ENCODE measurements at places on chromosomes 6 and 20.

DNA sequence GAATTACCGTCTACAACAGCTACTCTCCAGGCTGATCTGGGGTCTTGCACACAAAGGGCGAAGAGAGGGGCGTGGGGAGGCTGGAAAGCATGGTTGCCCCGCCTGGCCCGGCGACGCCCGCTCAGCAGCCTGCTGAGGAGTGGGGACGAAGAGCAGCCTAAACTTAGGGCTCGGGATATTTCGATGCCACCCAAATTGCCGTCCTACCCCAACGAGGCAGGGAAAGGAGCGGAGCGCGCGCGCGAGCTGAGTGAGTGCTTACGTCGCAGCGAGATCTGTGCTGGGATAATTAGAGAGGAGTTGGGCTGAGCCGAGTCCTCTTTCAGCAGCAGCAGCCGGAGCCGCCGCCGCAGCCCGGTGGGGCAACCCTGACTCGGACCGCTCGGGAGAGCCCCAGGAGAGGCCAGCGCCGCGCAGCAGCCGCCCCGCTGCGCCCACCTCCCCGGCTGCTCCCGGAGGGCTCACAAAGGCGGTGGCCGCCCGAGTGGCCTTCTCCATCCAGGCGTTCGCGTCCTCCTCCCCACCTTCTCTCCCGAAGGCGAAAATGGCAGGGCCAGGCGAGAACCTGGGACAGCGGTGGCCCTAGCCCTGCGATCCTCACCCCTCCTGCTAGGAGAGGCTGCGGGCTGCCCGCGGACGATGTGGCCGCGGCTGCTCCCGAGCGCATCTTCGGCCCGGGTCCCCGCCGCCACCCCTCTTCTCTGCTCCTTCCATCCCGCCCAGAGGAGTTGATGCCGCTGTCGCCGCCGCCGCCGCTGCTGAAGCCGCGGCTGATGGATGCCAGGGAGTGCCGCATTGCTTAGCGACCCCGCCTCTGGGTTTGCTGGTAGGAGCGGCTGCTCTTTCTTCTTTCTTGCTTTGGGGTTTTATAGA, at the start of gene CLVS2:
Gene CLVS2 (plus strand): TSS at position 315 of the 873 bp plus-strand sequence. CDS start 1,543 bp downstream, outside the sequence.
- DNase-seq: no peak

DNA sequence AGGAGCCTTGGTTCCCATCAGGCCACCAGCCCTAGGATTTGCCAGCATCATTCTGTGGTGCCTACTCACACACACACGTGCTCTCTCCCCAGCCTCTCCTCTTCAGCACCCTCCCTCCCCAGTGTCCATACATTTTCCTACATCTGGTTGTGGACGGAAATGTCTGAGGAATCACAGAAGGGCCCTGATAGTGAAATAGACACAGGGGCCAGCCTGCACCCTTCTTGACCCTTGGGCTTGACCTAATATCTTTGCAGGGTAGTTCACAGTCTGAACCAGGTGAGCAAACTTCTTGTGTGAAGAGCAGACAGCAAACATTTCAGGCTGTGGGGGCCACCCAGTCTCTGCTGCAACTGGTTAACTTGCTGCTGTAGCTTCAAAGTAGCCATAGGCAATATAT, 108.5 kb upstream of the NXT1 start:
- no peak for DNase-seq

DNA sequence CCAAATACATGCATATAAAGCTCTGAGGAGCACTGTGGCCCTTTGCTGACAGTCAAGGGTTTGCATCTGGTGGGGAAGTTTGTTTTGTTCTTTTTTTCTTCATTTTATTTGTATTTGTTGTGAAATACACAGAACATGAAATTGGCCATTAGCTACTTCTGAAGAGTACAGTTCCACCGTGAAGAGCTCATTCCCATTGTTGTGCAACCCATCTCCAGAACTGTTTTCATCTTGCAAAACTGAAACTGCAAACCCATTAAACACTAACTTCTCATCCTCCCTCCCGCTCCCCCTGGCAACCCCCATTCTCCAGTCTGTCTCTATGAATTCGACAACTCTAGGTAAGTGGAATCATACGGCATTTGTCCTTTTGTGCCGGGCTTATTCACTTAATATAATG, 231.3 kb downstream of the TFAP2C start:
- DNase-seq: no peak

DNA sequence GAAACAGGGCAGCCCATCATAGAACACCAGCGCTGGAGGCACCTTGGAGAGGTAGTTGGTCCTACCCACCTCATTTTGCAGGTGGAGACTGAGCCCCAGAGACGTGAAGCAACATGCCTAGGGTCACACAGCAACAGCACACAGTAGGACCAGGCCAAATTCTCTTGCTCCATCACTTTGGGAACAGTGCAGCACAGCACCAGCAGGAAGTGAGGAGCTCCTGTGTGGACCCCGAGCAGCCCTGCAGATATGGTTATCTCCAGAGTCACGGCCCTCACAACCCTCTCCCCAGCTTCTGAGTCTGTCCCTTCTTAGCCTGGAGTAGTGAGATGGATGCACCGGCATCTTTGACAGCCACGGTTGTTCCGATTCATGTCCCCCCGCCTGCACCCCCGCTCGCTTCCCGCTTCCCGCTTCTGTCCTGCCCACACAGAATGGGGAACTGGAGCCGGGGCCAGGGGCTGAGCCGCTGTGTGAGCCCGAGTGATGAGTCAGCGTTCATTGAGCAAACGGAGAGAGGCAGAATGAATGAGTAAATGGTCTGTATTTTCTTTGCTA, 72.6 kb upstream of the DUSP22 start:
- no peak for DNase-seq

- DNase-seq: no peak
These were observed 104.0 kb upstream of the MAN1A1 start for GRCh38 chr6:119453242-119454200.

- no peak for DNase-seq
These were observed 83.0 kb upstream of the CITED2 start for GRCh38 chr6:139457476-139457875.

- no peak for DNase-seq
These were observed 1849.3 kb upstream of the DEFB115 start for GRCh38 chr20:29408034-29408695.

DNA sequence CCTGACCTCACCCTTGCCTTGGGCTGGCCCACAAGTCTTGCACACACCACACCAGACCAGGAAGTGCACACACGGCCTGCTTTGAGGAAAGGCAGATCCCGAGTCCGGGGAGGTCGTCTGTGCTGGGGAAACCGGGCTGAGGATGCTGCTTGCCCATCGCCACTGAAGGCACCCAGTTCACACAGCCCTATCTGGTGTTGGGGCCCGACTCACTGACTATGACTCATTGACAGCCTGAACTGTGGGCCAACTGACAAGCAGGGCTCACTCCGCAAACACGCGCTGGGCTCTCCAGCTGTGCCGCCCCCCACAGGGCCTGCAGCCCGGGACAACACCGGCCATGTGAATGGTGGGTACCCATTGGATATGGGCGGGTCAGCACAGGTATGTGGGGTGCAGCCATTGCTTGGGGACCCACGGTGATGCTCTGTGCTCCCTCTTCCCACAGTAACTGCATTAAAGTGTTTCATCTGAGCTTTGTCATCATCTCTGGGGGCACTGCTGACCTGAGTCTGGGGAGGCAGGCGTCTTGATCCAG, 1.6 kb downstream of the SAMD10 start:
- peak; percentile 76 for DNase-seq

GRCh38 chr20:49542514-49542991, 25.4 kb downstream of the PTGIS start:
- DNase-seq: no peak

DNA sequence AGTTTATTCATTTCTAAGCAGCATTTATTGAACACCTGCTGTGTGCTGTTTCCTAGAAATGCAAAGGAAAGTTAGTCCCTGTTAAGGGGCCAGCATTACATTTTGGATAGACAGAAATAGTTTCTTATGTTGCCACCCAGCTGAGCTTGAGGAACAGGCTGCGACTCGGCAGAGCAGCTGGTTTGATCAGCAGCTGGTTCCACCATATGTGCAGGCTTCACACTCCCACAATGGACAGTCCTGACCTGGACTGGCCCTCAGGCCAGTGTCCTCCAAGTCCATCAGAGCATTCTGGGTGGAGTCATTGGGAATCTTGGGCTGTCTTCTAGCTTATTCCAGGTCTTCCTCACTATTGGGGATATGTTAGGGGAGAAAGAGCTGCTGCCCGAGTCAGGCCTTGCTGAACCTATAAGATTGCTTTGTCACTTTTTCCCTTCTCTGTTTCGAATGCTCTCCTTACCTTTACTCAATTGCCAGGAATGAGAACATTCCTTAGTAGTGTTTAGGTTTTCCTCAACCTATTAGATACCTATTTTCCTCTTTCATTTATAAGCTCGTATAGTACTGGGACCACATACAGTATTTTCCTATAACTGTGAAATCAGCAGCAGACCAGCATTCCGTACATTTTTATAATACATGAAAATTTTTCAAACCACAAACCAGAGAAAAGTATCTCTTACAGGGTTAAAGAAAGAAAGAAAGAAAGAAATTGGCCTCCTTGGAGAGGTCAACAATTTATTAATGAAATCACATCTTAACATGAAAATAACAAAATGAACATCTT, 203.0 kb downstream of the FARS2 start:
- no peak for DNase-seq

GRCh38 chr6:84766118-84766798, 1.9 kb upstream of the TBX18 start:
- DNase-seq: no peak

DNA sequence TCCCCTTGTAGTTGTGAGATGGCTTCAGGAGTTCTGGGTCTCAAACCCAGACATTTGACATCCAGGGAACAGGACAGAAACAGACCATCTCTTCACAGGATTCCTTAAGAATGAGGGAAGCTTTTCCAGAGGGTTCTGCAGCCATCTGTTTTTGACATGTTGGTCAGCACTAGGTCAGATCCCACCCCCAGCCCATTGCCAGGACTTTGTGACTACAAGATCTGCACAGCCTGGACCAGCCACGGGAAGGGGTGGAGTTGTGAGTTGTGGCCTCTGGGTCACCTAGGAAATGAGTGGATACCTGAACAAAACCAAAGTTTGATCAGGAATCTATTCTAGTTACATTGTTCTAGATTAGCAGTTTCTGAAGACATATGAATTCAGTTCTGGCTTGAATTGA, 39.2 kb upstream of the SSTR4 start:
- DNase-seq: peak; percentile 12

- DNase-seq: peak; percentile 35
These were observed 257.8 kb upstream of the KCNQ5 start for GRCh38 chr6:72363844-72364740.

DNA sequence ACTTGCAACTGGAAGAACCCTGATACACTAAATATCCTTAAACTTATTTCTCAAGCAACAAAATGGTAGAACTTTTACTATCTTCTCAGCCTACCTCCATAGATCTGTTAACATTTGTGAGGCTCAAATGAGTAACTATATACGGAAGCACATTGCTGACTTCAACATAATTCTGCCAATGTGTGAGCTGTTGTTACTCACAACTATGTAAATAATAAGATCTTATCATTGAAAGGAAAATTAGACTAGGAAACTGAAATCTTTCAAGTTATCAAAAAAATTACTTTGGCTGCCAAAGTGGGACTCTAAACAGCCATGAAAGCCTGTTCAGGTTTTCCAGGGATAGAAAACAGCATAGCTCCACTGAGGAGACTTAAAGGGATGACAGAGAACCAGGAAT, 40.2 kb upstream of the TASP1 start:
- no peak for DNase-seq

DNA sequence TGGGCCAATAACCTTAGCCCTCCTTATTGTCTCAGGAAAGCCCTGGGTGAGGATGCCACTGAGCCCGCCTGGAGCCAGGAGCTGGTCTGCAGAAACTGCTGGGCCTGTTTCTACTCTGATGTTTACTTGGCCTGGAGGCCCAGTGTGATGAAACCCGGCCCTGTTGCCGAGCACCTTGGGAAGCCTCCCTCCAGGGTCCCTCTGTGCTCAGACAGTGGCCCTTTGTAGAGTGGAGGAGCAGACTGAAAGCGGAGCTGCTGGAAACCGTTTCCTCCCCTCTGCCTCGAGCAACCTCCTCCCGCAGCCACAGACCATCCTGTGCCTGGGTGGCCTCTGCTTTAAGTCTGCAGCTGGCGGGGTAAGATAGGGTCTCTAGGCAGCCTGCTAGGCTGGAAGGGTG, 84.1 kb upstream of the EPB41L1 start:
- DNase-seq: no peak

- no peak for DNase-seq
These were observed 51.1 kb downstream of the STAU1 start for GRCh38 chr20:49136817-49137571.

DNA sequence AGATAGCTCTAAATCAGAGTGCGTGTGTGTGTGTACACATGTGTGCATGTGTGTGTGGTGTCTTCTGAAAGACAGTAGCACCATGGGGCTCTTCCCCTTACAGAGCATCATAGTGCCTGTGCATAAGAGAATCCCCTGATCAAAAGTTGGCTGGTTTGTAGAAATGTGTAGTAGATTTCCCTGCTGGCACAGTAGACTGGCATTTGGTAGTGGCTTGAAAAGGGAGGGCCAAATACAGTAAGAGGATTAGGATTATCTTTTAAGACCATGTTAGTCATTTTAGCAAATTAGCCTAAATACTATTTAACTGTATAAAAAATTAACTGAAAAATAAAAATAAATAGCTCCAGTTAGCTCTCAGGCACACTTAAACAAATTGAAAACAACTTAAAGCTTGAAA, 112.6 kb downstream of the B3GAT2 start:
- no peak for DNase-seq

DNA sequence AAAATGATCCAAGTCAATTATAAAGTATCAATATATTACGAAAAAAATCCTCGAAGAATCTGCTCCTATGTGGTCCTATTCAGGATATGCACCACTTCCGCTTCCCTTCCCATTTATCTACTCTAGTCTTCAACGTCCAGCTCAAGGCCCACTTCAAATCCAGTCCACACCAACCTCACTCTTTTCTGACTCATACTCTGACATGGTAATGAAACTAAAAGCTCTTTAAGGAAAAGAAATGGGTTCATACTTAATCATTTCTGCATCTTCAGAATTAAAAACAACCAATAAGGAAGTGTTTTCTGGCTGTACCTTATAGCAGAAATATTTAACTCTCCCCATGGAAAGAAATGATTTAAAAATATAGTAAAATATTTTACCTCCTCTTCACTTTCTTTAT, 15.1 kb downstream of the DEK start:
- no peak for DNase-seq

DNA sequence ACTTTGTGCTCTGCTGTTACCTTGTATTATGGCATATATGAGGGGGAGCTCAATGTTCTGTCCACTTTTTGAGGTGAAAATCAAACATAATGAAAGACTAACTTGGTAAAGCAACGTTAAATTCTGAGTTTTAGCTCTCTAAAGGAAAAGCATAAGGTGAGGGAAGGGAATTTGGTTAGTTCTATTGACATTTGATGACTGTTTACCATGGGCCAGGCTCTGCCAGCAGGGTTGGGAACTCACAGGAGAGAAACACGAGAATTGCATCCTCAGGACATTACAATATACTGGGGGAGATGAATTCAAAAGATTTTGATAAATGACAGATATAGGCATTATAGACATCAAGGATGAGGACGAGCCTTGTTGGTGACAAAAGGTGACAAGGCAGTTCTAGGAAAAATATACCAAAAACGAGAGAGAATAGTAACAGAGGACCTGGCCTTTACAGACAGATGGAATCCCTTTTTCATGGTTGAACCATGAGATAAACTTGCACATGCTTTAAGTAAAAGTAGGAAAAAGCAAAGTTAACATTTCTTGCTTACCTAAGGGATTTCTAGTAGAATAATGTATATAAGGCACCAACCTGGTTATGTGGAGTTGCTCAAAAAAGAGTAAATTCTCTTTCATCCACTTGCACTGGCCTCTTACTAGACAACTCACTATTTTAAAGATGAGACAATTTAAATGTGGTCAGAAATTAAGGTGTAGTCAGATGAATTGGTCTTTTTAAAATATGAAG, 191.4 kb downstream of the NKAIN2 start:
- no peak for DNase-seq

- DNase-seq: no peak
These were observed 194.6 kb downstream of the CDH26 start for GRCh38 chr20:60152792-60153191.

- DNase-seq: peak; percentile 12
These were observed 23.5 kb downstream of the ZFP64 start for GRCh38 chr20:52168116-52168515.
